ENCODE measurements at places on chromosomes 5 and 9.

DNA sequence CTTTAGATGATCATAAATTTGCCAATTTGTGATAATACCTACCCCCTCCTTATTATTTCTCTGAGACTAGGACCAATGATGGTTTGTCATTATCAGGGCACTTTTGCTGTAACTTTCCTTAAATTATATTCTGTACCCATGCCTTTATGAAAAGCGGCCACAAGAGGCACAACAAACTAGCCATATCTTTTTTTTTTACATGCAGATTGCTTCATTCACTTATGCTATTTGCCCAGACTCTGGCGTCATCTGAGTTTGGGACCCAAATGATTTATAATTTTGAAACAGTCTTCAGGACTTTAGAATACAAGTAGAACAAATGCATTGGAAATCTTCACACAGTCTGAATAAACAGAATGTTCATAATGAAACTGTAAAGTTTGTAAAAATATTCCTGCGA lies 408.1 kb downstream of the MAT2B start:
- DNase-seq: no peak

- no peak for DNase-seq
Observed at GRCh38 chr5:9456435-9457042, 89.3 kb downstream of the SEMA5A start.

- no peak for DNase-seq
Observed at GRCh38 chr9:108254236-108254635, 601.5 kb downstream of the ACTL7B start.

DNA sequence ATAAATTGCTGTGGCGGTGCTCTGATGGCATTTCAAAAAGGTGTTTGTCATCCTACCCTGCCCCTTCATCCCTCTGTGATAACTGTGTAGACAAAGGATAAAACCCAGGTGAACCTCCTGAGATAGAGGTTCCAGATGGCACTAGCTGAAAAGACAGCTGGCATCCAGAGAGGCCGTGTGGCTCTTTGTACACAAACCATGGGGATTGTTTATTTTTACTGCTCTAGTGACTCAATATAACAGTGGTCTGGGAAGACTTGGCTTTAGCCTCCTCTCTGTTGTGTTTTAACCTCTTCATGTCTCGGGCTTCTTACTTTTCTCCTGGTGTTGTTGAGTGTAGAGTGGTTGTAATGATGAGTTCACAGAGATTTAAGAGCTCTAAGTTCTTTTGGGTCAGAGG lies 48.8 kb downstream of the SH3GL2 start:
- no peak for DNase-seq

GRCh38 chr9:133715295-133715865 lies 22.8 kb downstream of the SARDH start:
- DNase-seq: no peak

- no peak for DNase-seq
Observed at GRCh38 chr9:81737871-81738507, 48.6 kb upstream of the TLE1 start.

- DNase-seq: no peak
Observed at GRCh38 chr5:157100140-157100679, 8.6 kb downstream of the HAVCR2 start.

DNA sequence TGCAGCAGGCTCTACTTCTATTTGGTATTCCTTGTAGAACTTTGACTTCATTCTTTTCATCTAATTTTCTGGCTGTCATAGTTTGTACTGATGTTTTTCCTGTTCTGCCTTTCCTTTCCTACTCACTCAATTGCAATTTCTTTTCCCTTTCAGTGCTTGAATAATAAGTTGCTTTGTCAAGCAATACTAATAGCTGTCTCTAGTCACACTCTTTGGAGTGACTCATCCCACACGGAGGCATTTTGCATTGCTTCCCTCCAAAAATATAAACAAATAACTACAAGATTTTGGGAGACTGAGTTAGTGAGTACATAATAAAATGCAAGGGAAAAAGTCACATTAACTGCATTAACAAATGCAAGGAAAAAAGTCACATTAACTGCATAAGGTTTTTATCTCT lies 465.9 kb downstream of the CDH9 start:
- DNase-seq: no peak

DNA sequence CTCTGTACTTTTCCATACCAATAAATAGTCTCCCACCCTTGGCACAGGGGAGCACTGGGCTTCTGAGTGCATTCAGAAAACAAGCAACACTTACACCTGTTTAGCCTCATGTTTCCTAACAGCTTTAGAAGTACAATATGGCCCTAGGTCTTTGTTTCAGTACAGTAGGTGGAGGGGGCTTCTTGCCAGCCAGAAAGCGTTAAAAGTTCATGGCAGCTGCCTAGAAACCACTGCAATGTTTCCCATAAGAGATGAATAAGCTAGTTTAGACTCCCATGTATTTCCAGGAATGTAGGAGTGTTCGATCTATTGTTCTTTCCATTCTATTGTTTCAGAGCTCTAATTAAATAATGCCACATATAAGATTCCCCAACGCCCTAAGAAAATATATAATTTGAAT lies 444.8 kb downstream of the ARHGEF28 start:
- DNase-seq: no peak

DNA sequence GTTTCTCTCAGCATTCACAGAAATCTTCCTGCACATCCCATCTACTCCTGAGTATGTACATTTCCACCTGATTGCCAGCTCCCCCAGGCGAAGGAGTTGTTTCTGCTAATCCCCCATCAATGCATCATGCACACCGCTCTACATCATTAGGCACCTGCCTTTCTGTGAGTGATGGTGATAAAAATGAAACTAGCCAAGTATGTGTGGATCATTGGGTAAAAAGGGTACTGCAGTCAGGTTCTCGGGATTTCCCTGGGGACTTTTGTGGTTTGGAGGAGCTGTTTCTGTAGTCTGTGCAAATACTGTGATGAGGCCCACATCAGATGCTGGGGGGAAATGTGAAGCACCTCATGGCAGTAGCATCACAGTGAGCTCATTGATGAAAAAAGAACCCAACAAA lies 30.4 kb downstream of the CAMK4 start:
- peak; percentile 18 for DNase-seq

Measured in GM12892 (cell line).